ENCODE measurements at places on chromosomes 12 and 14. TPM values are rescaled to one million over a fixed set of nuclear protein-coding genes. Genes with fewer than 3 reads are reported as not detected.

DNA sequence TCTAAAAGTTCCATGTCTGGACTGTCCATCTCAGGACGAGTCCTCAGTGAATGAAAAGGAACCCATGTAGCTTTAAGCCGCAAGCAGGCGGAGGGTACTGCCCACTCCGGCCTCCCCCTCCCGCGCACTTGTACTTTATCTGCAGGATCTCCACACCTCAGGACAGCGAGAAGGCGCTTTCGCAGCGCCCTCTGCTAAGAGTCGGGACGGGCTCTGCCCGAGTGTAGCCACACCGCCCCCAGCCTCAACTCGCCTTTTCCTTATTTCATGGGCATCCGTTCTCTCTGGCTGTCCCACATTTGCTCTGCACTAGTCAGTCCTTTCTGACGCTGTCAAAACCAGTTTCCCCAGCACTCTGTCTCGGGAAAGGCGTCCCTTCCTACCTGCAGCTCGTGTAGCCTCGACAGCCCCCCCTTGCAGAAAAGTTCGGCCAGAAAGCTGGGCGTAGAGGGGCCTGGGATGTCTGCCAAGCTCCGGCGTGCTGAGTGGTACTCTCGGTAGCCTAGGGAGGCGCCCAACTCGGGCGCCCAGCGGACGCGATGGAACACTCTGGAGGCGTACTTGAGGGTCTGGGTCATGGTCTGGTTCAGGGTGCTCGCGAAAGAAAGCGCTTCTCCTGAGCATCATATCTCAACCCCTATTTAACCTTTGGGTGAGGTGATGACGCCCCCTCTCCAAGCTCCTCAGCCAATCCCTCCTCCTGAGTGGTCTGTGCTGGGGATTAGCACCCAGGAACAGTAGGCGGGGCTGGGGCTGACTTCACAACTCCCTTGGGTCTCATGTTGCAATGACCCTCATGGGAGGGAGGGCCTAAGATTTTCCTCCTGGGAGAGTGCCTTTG is at the start of gene CYP27B1:
TSS of gene CYP27B1 (minus strand) at position 615 of the 841 bp plus-strand sequence. CDS start at position 578, 37 bp downstream.
- peaks cover 27% of the 10 kb centered on the region for H3K4me1 ChIP-seq
- no peak within 1 kb of the TSS for H3K27ac ChIP-seq
- H3K27me3 ChIP-seq: peaks cover 67% of the 10 kb centered on the region
- H3K36me3 ChIP-seq: peaks cover 8% of the 10 kb centered on the region
- H3K4me3 ChIP-seq: peak within 1 kb of the TSS; percentile 53
- DNase-seq: no peak

The ZDHHC22 gene
- total RNA-seq: not detected

DNA sequence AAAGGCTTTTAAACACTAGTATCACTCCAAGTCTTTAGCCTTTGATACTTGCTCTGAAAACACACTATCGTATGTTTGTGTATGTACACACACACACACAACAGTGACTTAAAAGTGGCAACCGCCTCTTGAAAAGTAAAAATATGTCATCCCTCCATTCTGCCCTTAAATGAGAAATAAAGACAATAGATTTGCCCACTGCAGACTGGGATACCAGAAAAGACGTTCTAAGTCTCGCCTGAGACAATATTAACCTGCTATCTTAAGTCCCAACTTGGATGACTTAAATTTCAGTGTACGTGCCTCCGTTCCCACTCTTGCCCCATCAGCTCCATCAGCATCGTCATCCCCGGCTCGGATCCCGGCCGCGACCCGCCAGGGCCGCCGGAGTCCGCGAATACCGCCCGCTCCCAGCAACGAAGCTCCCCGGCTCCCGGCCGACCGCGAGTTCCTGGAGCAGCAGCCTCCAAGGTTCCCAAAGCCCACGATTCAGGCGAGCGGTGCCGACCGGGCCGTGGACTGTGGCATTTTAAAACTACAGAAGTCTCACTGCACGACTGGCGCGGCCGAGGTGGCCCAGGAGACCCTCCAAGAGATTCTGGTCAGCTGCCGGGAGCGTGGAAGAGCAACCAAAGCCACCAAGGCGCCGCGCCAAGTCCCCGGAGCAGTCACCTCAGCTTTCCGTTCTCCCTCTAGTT is 2.8 kb upstream of the ARID2 start:
- peak overlapping the region; percentile 100 for H3K27ac ChIP-seq
- peak overlapping the region; percentile 98 for H3K4me3 ChIP-seq
- peak; percentile 42 for DNase-seq

- no peak overlapping the region for H3K4me3 ChIP-seq
- no peak for DNase-seq
Observed at GRCh38 chr12:76216585-76217472, 131.4 kb downstream of the BBS10 start.

The KRT77 gene
- not detected for total RNA-seq

The WNT5B gene
- 56.2 TPM for total RNA-seq

GRCh38 chr12:6957741-6958608 is 6.8 kb downstream of the PTPN6 start:
- H3K36me3 ChIP-seq: no peaks in the 10 kb centered on the region
- H3K4me3 ChIP-seq: no peak overlapping the region
- no peaks in the 10 kb centered on the region for H3K27me3 ChIP-seq
- peaks cover 16% of the 10 kb centered on the region for H3K4me1 ChIP-seq
- H3K27ac ChIP-seq: no peak overlapping the region

GRCh38 chr12:68743356-68743755 is 2.6 kb upstream of the SLC35E3 start:
- peaks cover 13% of the 10 kb centered on the region for H3K4me1 ChIP-seq
- H3K27ac ChIP-seq: no peak overlapping the region
- peaks cover 23% of the 10 kb centered on the region for H3K36me3 ChIP-seq
- no peak overlapping the region for H3K4me3 ChIP-seq
- H3K27me3 ChIP-seq: no peaks in the 10 kb centered on the region
- DNase-seq: no peak

DNA sequence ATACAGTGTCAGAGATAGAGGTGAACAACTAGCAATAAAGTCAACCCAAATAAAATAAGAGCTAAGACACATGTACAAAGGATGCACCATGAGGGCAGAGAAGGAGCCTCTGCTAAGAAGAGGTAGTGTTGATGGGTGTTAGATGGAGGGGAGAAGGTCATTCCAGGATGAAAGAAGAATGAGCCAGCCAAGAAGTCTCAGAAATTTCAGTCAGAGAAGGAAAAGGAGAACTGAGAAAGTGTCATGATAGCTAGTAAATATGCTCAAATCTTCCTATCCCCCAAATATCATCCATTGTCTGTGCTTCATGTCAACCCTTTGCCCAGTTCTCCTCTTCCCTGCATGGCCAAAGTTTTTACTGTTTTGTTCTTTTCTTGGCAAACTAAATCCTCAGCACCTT is 225.2 kb upstream of the BTG1 start:
- no peak for DNase-seq
- H3K36me3 ChIP-seq: no peaks in the 10 kb centered on the region
- no peaks in the 10 kb centered on the region for H3K27me3 ChIP-seq
- H3K4me1 ChIP-seq: no peaks in the 10 kb centered on the region

DNA sequence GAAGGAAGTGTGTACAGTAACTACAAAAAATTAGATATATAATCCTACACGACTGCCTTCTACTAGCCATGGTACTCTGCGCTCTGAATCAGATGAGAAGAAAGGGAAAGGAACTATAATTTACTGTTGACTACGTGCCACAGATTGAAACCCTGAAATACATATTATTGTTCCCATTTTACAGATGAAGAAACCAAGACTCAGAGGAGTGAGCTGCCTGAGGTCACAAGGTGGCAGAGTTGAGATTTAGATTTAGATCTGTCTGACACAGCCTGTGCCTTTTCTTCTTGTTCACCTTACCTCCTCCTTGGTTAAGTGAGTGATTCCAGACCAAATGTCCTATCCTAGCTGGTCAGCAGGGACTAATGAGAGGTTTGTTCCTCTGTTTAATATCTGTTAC is 61.6 kb upstream of the OR4E1 start:
- H3K4me3 ChIP-seq: no peak overlapping the region
- H3K4me1 ChIP-seq: no peaks in the 10 kb centered on the region
- DNase-seq: no peak
- H3K36me3 ChIP-seq: no peaks in the 10 kb centered on the region

GRCh38 chr12:47024463-47024862 is 55.0 kb upstream of the PCED1B start:
- H3K27ac ChIP-seq: no peak overlapping the region
- H3K4me1 ChIP-seq: peaks cover 4% of the 10 kb centered on the region
- no peak for DNase-seq
- no peaks in the 10 kb centered on the region for H3K36me3 ChIP-seq

DNA sequence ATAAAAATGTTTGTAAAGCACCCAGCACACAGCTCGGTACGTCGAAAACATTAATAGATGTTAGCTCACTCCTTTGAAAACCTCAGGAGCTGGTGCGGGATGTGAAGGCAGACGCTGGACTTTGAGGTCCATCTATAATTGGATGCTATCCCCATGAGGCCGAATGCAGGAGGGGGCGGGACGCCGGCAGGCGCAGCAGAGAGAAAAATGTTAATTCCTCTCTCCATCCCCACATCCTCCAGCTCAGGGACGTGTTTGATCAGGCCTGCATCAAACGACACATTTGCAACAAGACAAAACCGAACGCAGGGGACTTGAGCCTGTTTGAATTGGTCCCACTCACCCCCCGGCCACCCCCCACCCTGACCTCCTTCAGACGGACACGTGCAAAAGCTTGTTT is 231.0 kb downstream of the RBM19 start:
- peaks cover 78% of the 10 kb centered on the region for H3K27me3 ChIP-seq
- H3K4me1 ChIP-seq: no peaks in the 10 kb centered on the region

The KRT6C gene
- total RNA-seq: not detected

GRCh38 chr14:90381999-90382451 is 14.8 kb upstream of the CALM1 start:
- no peaks in the 10 kb centered on the region for H3K36me3 ChIP-seq
- peaks cover 7% of the 10 kb centered on the region for H3K4me1 ChIP-seq
- no peak for DNase-seq
- H3K27me3 ChIP-seq: no peaks in the 10 kb centered on the region
- H3K27ac ChIP-seq: no peak overlapping the region

DNA sequence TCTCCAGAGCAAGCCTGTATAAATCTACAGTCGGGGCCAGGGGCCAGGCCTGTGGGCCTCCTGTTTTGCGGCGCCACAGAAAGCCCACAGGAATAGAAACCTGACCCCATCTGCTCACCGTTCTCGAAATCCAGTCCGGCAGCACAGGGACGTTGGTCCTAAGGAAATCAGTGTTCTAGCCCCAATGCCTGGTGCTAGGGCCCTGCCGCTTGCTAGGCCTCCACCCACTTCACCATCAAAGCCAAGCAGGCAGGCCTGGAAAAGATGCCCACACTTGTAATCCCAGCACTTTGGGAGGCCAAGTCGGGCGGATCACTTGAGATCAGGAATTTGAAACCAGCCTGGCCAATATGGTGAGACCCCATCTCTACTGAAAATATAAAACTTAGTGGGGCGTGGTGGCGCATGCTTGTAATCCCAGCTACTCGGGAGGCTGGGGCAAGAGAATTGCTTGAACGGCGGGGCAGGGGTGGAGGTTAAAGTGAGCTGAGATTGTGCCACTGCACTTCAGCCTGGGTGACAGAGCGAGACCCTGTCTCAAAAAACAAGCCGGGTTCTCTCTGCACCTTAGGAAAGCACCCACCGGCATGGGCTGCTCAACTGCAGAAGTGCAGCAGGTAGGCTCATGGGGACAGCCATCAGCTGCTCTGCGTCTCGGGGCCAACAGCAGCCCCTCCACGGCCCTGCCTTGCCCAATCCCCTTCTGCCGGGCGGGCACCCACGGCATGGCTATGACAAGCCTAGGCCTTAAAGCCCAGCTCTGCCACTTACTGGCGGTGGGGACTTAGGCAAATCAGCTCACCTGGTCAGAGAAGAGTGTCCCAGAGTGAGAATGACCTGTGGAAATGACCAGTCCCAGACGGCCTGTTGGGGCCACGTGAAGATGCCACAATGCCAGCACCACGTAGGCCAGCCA is 47.4 kb downstream of the VWF start:
- H3K27me3 ChIP-seq: peaks cover 7% of the 10 kb centered on the region
- DNase-seq: no peak
- no peaks in the 10 kb centered on the region for H3K36me3 ChIP-seq
- H3K27ac ChIP-seq: no peak overlapping the region
- H3K4me1 ChIP-seq: peaks cover 16% of the 10 kb centered on the region

DNA sequence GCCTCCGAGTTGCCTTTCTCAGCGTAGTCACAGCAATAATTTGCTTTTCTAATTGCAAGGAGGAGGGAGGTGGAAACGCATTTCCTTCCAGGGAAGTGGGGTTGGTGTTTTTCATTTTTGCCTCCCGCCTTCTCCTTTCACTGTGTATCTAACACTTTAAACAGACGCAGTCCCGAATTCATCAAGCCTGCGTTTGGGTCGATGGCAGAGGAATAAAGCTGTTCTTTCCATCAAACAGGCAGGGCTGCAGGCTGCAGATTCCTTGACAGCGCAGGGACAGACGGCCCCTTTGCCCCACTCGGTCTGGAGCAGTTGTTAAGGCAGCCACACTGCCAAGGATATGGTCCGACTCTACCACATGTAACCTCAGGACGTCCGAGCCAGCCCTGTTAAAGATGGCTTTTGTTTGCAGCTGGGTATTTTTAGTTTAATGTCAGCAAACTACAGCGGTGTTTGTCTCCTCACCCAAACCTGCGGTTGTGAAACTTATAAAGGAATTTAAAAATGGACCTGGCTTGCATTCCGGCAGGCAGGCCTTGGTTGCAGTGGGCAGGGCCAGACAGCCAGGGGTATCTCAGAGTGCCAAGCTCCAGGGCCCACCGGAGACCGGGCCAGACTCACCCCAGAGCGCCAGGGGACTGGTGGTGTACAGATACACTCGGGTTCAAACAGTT is 2.1 kb downstream of the CHST11 start:
- peak overlapping the region; percentile 95 for H3K4me3 ChIP-seq
- H3K4me1 ChIP-seq: peaks cover 18% of the 10 kb centered on the region
- H3K27me3 ChIP-seq: peaks cover 44% of the 10 kb centered on the region
- DNase-seq: no peak
- no peaks in the 10 kb centered on the region for H3K36me3 ChIP-seq

GRCh38 chr12:122887819-122888212 is 8.1 kb downstream of the VPS37B start:
- no peaks in the 10 kb centered on the region for H3K36me3 ChIP-seq
- H3K27me3 ChIP-seq: no peaks in the 10 kb centered on the region
- peaks cover 54% of the 10 kb centered on the region for H3K4me1 ChIP-seq
- peak overlapping the region; percentile 96 for H3K27ac ChIP-seq
- no peak overlapping the region for H3K4me3 ChIP-seq
- DNase-seq: no peak

Data from mesothelial cell of epicardium (in vitro differentiated cells).